ENCODE measurements at places on chromosomes 5 and 9. TPM values are rescaled to one million over a fixed set of nuclear protein-coding genes. Genes with fewer than 3 reads are reported as not detected.

Gene FBXO38
- total RNA-seq = 82.5 TPM

Gene PHF2
- 24.5 TPM for total RNA-seq

Gene APBA1
- total RNA-seq = 6.1 TPM

Gene MTREX
- total RNA-seq = 87.0 TPM

Gene SLC9A3
- 2.0 TPM for total RNA-seq

Gene ZNF454
- 2.1 TPM for total RNA-seq

Gene NUP155
- 23.4 TPM for total RNA-seq

Gene TRIM36
- 0.46 TPM for total RNA-seq

Gene TMEFF1
- total RNA-seq = not detected

Gene ENTPD2
- 0.72 TPM for total RNA-seq

Gene CER1
- total RNA-seq = 0.37 TPM

Gene RECK
- total RNA-seq = 21.6 TPM

Gene NSD1
- total RNA-seq = 35.5 TPM

Gene PCDHB14
- total RNA-seq = 2.8 TPM

Gene ACTL7B
- total RNA-seq = 0.32 TPM

Gene SLC36A3
- not detected for total RNA-seq

Gene FOXD4L5
- total RNA-seq = not detected

Gene C5
- total RNA-seq = 5.2 TPM

Gene SNCB
- total RNA-seq = not detected

Gene IFNA21
- total RNA-seq = not detected

All from omental fat pad (tissue), 4 donors.